Non-pigmented ciliary epithelial cell (primary cell): ENCODE measurements at places on chromosomes 7 and 10.

DNA sequence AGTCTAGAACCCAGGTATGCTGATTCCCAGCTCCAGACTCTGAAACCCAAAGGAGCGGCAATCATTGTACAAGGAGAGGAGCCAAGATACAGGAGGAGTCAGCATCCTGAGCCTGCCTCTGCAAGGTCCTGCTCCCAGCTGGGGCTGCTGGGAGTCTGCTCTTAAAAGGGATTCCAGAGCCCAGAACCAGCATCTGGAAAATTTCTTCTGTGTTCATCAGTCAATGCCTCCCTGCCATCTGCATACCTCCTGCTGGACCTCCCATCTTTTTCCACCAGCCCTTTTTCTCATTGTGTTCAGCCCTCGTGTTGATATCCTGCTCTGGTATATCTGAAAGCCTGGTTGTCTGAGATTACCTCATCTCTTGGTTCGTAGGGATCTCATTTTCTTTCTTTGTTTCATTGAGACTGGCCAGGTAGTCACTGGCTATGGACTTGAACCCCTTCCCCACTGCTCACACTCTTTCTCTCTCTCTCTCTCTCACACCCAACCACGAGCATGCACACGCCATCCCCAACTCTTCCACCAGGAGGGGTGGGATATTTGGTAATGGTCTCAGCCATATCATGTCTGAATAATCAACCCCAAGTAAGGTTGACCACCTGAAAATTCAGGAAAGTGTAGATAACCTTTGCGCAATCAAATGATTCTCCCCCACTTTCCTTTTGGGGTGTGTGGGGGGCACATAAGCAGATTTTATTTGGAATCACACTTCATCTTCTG is 608.8 kb downstream of the LRMDA start:
- DNase-seq, result no peak

GRCh38 chr10:48504141-48504885 is 100.6 kb downstream of the ARHGAP22 start:
- no peak for DNase-seq

DNA sequence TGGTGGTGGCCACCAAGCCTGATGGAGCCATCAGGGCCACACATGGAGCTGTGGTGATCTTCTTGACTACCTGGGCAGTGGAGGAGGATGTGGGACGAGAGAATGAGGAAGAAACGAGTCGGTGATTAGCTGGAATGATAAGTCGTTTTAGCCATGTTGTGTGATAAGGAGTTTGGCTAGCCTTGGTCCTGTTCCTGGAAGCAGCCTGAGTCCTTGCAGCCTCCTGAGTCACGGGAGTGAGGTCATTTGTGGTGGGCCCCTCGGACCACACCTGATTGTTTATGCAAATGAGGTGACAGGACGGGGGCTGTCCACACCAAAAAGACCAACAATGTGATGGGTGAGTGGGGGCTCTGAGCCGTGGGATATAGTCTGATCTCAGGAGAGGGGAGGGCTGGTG is 554.4 kb downstream of the PTPRN2 start:
- DNase-seq, result no peak

DNA sequence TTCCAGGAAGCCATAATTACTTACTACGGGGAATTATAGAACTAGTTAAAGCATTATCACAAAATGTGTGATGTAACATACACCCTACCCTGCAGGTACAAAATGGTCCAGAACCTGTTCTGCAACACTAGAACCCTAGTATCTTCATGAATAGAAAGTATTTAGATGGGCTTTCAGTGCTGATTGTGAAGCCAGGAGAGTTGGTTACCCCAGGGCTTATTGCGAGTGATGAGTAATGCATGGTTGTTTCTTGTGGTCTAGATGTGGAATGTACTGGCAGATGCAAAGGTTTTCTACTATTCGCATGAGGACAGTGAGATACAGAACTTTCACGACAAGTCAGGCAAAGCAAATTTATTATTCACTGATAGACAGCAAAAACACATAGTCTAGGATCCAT is 33.6 kb upstream of the AGR3 start:
- peak; percentile 93 for DNase-seq

DNA sequence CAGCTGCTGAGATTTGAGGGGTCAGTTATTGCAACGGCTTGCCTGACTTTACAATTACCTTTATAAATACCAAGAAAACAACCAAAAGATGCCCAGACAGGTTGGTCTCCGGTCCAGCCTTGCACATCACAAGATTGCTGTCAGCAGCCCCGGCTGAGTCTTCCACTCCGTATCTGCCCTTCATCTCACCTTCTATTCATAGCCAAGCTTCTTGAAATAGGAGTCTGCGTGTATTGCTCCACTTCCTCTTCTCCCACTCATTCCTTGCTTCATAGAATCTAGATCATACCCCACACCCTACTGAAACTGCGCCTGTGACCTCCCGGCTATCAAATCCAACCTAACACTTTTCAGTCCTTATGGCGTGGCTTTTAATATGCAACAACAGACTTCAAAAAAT is 31.1 kb upstream of the USP6NL start:
- no peak for DNase-seq

DNA sequence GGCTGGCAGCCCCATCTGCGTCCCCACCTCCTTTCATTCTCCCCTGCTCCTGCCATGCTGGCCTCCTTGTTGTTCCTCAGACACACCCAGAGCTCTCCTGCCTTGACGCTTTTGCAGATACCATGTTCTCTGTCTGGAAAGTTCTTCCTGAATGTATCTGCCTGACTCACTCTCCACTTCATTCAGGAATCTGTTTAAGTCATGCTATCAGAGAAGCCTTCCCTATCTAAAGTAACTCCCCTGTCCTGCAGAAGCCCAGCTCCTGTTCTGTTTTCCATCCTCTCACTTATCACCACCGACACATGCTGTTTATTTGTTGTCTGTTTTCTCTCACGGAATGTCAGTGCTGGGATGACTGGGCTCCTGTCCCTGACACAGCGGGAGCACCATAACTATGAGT is 82.0 kb downstream of the AFAP1L2 start:
- DNase-seq, result no peak

DNA sequence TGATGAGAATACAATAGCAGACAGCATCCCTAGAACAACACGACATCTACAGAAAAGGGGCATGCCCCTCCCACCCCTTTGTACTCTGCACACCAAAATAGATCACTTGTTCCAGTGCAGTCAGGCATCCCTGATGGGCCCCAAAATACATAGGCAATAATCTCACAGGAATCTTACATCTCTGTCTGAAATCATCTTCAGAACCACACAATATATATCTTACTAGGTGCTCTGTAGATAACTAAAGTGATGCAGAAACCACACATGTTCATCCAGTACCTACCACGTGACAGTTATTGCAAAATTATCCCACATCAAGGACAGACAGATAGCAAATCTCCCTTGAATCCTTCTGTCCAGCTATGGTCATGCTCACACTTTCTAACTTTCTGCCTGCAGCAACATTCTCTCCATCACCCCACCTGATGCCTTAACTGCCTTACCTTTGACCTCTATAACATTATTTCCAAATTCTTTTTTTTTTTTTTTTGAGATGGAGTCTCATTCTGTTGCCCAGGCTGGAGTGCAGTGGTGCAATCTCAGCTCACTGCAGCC is 30.7 kb downstream of the ST8SIA6 start:
- no peak for DNase-seq

DNA sequence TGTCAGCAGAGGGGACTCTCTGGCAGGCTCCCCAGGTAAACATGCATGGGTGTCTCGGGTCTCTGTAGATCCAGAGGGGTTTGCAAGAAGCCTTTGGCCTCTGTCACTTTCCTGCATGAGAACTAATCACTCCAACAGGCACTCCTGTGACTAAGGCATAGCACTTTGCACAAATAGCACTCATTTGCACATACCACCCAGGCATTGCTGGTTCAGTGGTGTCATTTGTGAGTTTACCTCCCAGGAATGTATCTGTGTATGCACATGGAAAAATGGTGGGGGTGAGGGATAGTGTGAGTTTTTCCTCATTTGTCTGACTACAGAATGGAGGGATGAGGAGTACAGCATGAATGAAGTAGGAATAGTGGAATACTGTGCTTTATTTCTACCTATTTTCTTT is 39.5 kb downstream of the CNNM1 start:
- DNase-seq, result no peak

GRCh38 chr7:36605261-36606051 is 118.8 kb downstream of the AOAH start:
- DNase-seq, result no peak

DNA sequence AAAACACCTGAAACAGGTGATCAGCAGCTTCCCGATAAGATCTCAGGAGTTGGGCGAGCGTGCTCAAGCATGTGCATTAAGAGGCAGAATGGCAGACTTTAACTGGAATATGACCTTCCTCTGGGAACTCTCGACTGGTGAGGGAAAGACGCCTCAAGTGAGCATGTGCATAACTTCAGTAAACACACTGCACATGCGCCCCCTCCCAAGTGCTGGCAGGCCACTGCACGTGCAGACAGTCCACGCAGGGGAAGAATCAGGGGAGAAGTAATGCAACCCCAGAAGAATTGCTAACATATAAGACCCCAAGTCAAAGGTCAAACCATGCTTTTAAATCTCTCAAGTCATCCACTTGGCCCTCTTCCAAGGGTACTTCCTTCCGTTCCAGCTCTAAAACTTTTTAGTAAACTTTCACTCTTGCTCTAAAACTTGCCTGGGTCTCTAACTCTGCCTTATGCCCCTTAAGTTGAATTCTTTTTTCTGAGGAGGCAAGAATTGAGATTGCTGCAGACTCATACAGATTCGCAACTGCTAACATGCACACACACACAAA is 541.0 kb downstream of the TNS3 start:
- no peak for DNase-seq

DNA sequence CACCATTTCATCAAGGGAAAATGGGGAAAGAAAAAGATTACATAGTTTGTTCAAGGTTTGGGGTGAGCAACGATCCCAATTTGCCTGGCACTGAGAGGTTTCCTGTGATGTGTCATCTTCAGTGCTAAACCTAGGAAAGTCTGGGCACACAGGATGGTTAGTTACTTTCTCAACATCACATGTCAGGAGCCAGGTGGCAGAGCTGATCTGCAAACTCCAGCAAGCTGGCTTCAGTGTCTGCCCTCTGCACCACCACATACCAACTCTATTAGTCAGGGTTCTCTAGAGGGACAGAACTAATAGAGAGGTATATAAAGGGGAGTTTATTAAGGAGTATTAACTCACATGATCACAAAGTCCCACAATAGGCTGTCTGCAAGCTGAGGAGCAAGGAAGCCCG is 11.3 kb downstream of the ADAM12 start:
- no peak for DNase-seq

DNA sequence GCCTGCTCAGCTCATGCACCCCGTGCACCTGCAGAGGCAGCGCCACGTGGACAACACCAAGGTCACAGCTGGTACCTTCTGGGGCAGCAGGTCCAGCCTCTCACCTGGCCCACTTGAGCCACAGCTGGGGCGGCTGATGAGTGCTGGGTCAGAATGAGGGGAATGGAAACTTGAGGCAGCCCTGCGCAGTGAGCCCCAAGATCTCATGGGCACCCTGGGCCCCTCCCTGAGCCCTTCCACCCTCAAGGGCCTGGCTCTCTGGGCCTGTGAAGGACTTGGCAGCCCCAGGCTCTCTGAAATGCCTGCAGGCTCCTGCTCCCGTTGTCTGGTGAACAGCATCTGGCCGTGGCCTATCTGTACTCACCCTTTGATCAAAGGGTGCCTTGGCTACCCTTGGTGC is 112.7 kb downstream of the TCERG1L start:
- DNase-seq, result no peak

GRCh38 chr10:50552308-50552707 is 71.4 kb downstream of the SGMS1 start:
- peak; percentile 83 for DNase-seq

- no peak for DNase-seq
These were observed 99.6 kb downstream of the PRPF18 start for GRCh38 chr10:13686331-13686752.

- no peak for DNase-seq
These were observed 142.5 kb downstream of the ACTR3B start for GRCh38 chr7:152902054-152902453.
